ENCODE measurements at places on chromosomes 3 and 15. TPM values are rescaled to one million over a fixed set of nuclear protein-coding genes. Genes with fewer than 3 reads are reported as not detected.

The CORO2B gene
- total RNA-seq, result 0.50 TPM

The FBXO40 gene
- 0.05 TPM for total RNA-seq

The SAMD7 gene
- not detected for total RNA-seq

The TEX9 gene
- 1.3 TPM for total RNA-seq

The TLR9 gene
- total RNA-seq, result not detected

The ADAMTS7 gene
- total RNA-seq, result 2.4 TPM

The CRYBG3 gene
- total RNA-seq, result 9.5 TPM

The GADL1 gene
- total RNA-seq, result not detected

The WDR76 gene
- total RNA-seq, result 0.84 TPM

The RFTN1 gene
- total RNA-seq, result 4.4 TPM

The TRH gene
- total RNA-seq, result 0.28 TPM

GRCh38 chr15:99154271-99154670 is 49.4 kb downstream of the SYNM start:
- H3K4me3 ChIP-seq, result no peak overlapping the region
- no peak for DNase-seq
- H3K36me3 ChIP-seq, result no peaks in the 10 kb centered on the region
- no peak overlapping the region for H3K27ac ChIP-seq
- peaks cover 14% of the 10 kb centered on the region for H3K4me1 ChIP-seq
- no peaks in the 10 kb centered on the region for H3K27me3 ChIP-seq

GRCh38 chr15:60865507-60865906 is 363.6 kb downstream of the RORA start:
- no peaks in the 10 kb centered on the region for H3K36me3 ChIP-seq
- no peak overlapping the region for H3K27ac ChIP-seq
- H3K27me3 ChIP-seq, result no peaks in the 10 kb centered on the region
- no peak for DNase-seq
- H3K4me1 ChIP-seq, result no peaks in the 10 kb centered on the region

- H3K4me1 ChIP-seq, result peaks cover 12% of the 10 kb centered on the region
- H3K27ac ChIP-seq, result peak overlapping the region; percentile 84
- peak overlapping the region; percentile 68 for H3K4me3 ChIP-seq
- no peak for DNase-seq
These were observed 627 bp upstream of the FAM131A start for GRCh38 chr3:184336547-184337398.

GRCh38 chr3:56257826-56258225 is 210.4 kb downstream of the ERC2 start:
- no peaks in the 10 kb centered on the region for H3K27me3 ChIP-seq
- H3K4me1 ChIP-seq, result no peaks in the 10 kb centered on the region
- H3K27ac ChIP-seq, result no peak overlapping the region
- no peaks in the 10 kb centered on the region for H3K36me3 ChIP-seq
- no peak for DNase-seq

GRCh38 chr3:33377931-33378330 is 62.3 kb downstream of the UBP1 start:
- H3K4me1 ChIP-seq, result peaks cover 2% of the 10 kb centered on the region
- H3K27me3 ChIP-seq, result no peaks in the 10 kb centered on the region
- no peaks in the 10 kb centered on the region for H3K36me3 ChIP-seq
- H3K27ac ChIP-seq, result no peak overlapping the region

- peak overlapping the region; percentile 67 for H3K4me3 ChIP-seq
- no peaks in the 10 kb centered on the region for H3K27me3 ChIP-seq
- H3K36me3 ChIP-seq, result peaks cover 3% of the 10 kb centered on the region
- peak overlapping the region; percentile 99 for H3K27ac ChIP-seq
These were observed 756 bp downstream of the CLPX start for GRCh38 chr15:65184305-65184867.

DNA sequence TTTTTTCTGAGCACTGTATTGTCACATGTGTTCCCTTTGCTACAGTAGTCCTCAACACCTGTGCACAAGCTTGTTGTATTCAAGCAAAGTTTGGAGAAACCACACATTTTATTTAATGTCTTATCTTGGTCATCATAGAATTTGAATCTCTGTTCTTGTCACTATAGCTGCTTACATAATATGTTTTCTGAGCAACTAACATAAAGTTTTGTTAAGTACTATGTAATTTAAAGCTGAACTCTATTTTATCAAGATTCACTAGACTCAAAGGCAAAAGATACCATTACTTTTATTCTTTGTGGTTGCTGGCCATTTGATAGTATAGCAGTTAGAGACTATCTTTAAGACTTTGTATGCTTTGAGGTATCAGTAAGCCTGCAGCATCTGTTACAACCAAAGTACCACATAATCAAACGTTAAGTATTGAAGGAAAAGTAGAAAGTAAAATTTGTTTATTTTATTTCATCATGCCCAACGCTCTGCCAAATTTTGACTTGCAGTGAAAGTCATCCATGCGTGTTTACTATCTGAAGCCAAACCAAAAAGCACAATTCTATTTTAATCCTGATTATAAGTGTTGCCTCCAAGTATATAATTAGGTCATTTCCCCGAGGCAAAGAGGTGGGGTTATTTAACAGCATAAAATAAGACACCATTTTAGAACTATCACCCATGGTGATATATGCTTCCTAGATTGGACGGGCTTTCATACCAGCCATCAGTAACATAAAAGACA is 10.3 kb upstream of the ABHD10 start:
- H3K36me3 ChIP-seq, result peaks cover 9% of the 10 kb centered on the region
- no peak for DNase-seq

- H3K27me3 ChIP-seq, result no peaks in the 10 kb centered on the region
- H3K4me1 ChIP-seq, result no peaks in the 10 kb centered on the region
- no peak overlapping the region for H3K4me3 ChIP-seq
- no peaks in the 10 kb centered on the region for H3K36me3 ChIP-seq
- no peak overlapping the region for H3K27ac ChIP-seq
These were observed 193.4 kb upstream of the LINGO1 start for GRCh38 chr15:77826006-77826695.

DNA sequence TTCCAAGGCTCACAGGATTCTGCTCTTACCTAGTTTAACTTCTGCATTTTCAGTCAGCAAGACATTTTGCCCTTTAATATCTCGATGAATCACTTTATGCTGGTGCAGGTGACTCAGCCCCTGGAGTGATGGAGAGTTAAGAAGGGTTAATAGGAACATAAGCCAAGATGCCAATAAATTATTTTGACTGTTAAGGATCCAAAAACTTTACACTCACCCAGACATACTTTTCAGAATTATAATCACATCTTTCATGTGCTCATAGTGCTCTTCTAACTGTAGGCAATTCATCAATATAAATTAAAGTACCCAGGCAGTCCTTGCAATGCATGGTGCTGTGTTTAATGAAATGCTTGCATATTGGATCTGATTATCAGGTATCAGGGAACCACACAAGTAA is 164.1 kb upstream of the SLC2A2 start:
- no peak overlapping the region for H3K4me3 ChIP-seq
- H3K27me3 ChIP-seq, result no peaks in the 10 kb centered on the region
- DNase-seq, result no peak
- H3K27ac ChIP-seq, result no peak overlapping the region
- no peaks in the 10 kb centered on the region for H3K36me3 ChIP-seq
- H3K4me1 ChIP-seq, result no peaks in the 10 kb centered on the region

GRCh38 chr3:143973259-143974021 is 1.8 kb downstream of the DIPK2A start:
- H3K36me3 ChIP-seq, result no peaks in the 10 kb centered on the region
- H3K27me3 ChIP-seq, result no peaks in the 10 kb centered on the region
- H3K4me1 ChIP-seq, result peaks cover 12% of the 10 kb centered on the region
- peak overlapping the region; percentile 81 for H3K4me3 ChIP-seq

- H3K27ac ChIP-seq, result no peak overlapping the region
- H3K4me3 ChIP-seq, result no peak overlapping the region
- DNase-seq, result no peak
- H3K36me3 ChIP-seq, result peaks cover 14% of the 10 kb centered on the region
These were observed 18.6 kb downstream of the UROC1 start for GRCh38 chr3:126498929-126499328.

- no peaks in the 10 kb centered on the region for H3K4me1 ChIP-seq
- DNase-seq, result no peak
- no peaks in the 10 kb centered on the region for H3K27me3 ChIP-seq
- no peaks in the 10 kb centered on the region for H3K36me3 ChIP-seq
- H3K4me3 ChIP-seq, result no peak overlapping the region
- H3K27ac ChIP-seq, result no peak overlapping the region
These were observed 37.6 kb downstream of the SCN5A start for GRCh38 chr3:38611866-38612265.

GRCh38 chr3:138835397-138835757 is 649 bp upstream of the PIK3CB start:
- DNase-seq, result no peak
- H3K4me1 ChIP-seq, result peaks cover 13% of the 10 kb centered on the region
- peak overlapping the region; percentile 78 for H3K4me3 ChIP-seq

DNA sequence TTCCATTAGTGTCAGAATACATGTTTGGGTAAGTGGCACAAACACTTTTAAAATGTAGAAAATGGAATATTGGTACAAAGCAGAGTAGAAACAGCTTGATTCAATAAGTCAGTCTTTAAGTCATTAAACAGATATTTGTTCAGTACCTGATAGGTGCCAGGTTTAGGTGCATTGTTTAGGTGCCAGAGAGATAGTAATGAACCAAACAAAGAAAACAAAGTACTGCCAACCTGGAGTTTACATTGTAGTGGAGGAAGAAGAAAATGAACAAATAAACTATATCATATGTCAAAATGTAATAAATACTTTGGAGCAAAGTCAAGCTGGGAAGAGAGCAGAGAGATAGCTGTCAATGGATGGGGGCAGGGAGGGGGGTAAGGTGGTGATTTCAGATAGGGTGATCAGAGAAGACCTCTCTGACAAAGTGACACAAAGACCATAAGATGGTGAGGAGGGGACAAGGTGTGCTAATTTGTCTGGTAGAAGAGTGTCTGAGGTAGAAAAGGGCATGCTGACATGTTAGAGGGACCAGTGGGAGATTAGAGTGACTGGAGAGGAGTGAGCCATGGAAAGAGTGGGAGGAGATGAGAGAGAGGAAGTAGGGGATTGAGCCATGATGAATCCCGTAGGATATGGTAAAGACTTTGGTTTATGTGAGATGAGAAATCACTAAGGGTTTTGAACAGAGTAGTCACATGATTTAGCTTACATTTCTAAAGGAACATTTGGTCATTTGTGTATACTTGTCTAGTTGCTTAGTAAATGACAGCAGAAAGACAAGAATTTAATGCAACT is 128.2 kb downstream of the UBE2E2 start:
- no peak for DNase-seq
- no peaks in the 10 kb centered on the region for H3K36me3 ChIP-seq
- H3K4me1 ChIP-seq, result no peaks in the 10 kb centered on the region
- no peak overlapping the region for H3K27ac ChIP-seq

DNA sequence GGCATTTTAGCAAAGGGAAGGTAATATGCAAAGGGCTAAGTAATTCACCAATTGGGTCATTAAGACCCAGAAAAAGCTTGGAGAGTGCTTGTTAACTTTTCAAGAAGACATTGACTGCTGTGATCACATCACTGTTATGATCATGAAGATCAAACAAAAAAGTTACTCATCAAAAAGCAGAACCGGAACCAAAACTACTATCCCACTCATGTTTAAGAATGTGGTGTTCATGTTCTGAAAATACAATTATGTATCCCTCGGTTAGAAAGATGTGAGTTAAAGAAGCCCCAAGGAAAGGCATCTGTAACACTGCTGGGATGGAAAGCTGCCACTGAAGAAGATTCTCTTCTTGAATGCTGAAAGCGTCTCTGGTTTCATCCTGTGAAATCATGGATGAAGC is 32.6 kb downstream of the BBX start:
- no peaks in the 10 kb centered on the region for H3K4me1 ChIP-seq
- H3K27ac ChIP-seq, result no peak overlapping the region
- H3K4me3 ChIP-seq, result no peak overlapping the region
- H3K27me3 ChIP-seq, result no peaks in the 10 kb centered on the region
- no peak for DNase-seq

- DNase-seq, result no peak
- no peaks in the 10 kb centered on the region for H3K27me3 ChIP-seq
- peaks cover 8% of the 10 kb centered on the region for H3K4me1 ChIP-seq
- no peak overlapping the region for H3K4me3 ChIP-seq
- H3K27ac ChIP-seq, result peak overlapping the region; percentile 22
These were observed 28.8 kb downstream of the KNG1 start for GRCh38 chr3:186746008-186746407.

DNA sequence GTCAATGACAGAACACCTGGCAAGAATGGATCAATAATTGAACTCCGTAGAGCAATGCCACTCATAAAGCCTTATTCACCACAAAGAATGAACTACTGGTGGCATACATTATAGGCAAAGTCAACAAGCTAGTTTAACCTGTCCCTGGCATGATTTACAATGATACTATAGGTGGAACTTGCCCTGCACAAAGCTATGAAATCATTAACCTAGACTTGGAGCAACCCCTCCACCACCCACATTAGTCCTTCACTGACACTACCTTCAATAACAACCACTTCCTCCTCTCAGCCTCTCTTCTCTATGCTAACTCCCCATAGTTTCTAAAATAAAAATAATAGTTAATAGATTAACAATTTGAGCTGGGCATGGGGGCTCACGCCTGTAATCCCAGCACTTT is 54.4 kb downstream of the ACAP2 start:
- peaks cover 1% of the 10 kb centered on the region for H3K36me3 ChIP-seq
- no peak overlapping the region for H3K4me3 ChIP-seq
- no peak for DNase-seq
- no peaks in the 10 kb centered on the region for H3K27me3 ChIP-seq

DNA sequence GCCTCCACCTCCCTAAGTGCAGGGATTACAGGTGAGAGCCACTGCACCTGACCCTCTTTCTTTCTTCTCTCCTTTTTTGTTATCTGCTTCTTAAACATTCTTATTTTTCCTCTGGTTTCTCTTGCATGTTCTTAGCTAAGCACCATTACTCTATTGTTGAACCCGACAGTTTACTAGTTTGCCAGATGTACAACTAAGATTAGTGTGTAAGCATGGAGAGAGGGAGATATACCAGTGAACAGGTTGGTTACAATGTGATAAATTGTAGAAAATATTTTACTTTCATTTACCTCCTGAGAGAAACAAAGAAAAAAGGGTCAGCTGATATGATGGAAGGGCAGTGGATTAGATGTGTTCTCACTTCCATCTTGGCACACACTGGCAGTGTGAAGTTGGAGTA is 4.9 kb downstream of the HAUS2 start:
- no peak for DNase-seq
- H3K36me3 ChIP-seq, result no peaks in the 10 kb centered on the region
- H3K4me3 ChIP-seq, result no peak overlapping the region
- H3K27me3 ChIP-seq, result no peaks in the 10 kb centered on the region

GRCh38 chr15:86001200-86001599 is 78.5 kb upstream of the AGBL1 start:
- H3K27me3 ChIP-seq, result peaks cover 2% of the 10 kb centered on the region
- no peak for DNase-seq
- H3K27ac ChIP-seq, result no peak overlapping the region
- no peak overlapping the region for H3K4me3 ChIP-seq
- no peaks in the 10 kb centered on the region for H3K36me3 ChIP-seq
- no peaks in the 10 kb centered on the region for H3K4me1 ChIP-seq

DNA sequence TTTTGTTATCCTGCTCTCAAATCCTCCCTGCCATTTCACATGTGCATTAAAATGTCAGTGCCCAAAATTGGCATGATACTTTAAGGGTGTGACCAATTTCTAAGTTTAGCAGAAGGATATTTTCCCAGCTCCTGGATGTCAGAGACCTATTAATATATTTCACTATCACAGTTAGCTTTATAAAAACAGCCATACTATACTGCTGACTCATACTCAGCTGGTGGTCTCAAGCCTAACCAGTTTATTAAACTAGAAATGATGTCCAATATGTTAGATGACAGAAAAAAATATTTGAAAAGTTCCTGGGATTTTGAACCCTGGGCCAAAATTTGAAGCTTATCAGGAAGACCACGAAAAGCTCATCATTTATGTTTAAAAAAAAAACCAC is 60.9 kb upstream of the ZNF280D start:
- no peak for DNase-seq
- no peaks in the 10 kb centered on the region for H3K4me1 ChIP-seq
- no peak overlapping the region for H3K27ac ChIP-seq
- H3K27me3 ChIP-seq, result no peaks in the 10 kb centered on the region
- no peak overlapping the region for H3K4me3 ChIP-seq
- H3K36me3 ChIP-seq, result no peaks in the 10 kb centered on the region

Measured in liver (tissue), 10 donors.